ENCODE measurements at places on chromosomes 5 and 9.

- no peak overlapping the region for H3K4me3 ChIP-seq
- H3K27me3 ChIP-seq = no peaks in the 10 kb centered on the region
- no peaks in the 10 kb centered on the region for H3K4me1 ChIP-seq
- H3K27ac ChIP-seq = no peak overlapping the region
- no peak for DNase-seq
- H3K36me3 ChIP-seq = no peaks in the 10 kb centered on the region
Measured at GRCh38 chr5:58930520-58930919, 347.6 kb downstream of the RAB3C start.

DNA sequence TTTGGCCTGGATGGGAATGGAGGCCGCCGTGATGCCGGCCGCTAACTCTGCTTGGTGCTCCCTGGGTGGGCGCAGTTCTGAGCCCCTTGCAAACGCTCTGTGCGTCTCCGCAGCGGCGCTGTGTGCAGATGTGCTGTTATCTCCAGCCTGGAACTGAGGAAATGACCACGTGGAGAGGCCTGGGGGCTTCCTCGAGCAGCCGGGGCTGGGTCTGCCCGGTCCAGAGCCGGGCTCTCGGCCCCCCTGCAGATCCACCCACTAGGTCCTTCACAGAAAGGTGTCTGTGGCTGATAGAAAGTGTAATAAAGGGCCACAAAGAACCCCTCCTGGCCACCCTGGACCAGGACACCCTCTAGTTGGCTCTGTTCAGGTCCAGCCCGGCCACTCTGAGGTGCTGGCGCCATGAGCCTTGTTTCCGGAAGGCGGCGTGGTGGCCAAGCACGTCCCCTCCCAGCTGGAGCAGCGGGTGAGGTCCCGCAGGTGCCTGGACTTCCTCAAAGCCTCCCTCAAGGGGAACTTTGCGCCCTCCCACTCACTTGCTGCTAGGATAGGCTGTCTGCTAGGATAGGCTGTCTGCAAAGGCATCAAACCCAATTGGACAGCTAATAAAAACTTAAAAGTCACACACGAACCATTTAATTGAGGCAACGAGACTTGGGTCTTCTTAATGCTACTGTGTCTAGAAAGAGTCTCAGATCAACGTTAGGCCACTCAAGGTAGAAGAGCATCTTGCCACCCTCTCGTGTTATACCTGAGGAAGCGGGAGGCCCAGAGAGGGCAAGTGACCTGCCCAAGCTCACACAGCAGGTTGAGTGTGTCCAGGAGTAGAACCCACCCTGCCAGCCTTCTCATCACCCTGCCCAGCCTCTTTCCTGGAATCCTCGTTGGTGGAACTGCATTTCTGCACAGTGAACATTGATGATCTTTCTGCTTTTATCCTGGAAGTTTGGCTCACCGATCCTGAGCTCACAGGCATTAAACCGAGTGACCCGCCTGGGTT is 109.3 kb upstream of the FCN2 start:
- no peak for DNase-seq
- H3K27ac ChIP-seq = no peak overlapping the region
- H3K27me3 ChIP-seq = no peaks in the 10 kb centered on the region

GRCh38 chr9:133734590-133735414 is 3.4 kb downstream of the SARDH start:
- no peaks in the 10 kb centered on the region for H3K36me3 ChIP-seq
- no peaks in the 10 kb centered on the region for H3K4me1 ChIP-seq
- H3K4me3 ChIP-seq = no peak overlapping the region
- H3K27ac ChIP-seq = no peak overlapping the region
- peak; percentile 55 for DNase-seq

DNA sequence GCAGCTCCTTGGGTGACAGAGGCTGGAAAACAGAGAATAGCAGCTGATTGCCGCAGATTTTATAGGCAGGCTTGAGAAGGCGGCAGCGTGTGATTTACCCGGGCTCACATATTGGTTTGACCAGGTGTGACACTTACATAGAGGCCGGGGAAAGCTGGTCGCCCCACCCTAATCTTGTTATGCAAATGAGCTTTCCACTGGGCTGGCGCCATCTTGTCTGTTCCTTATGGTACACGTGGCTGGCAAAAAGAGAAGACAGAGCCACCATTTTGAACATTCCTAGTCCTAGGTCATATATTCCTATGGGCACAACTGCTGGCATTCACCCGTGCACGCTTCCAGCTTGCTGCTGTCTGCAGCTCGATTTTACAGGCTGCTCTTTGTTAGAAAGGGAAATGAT is 11.3 kb upstream of the SPZ1 start:
- no peaks in the 10 kb centered on the region for H3K4me1 ChIP-seq

GRCh38 chr9:33116860-33117259 is 40.4 kb upstream of the SMU1 start:
- no peak overlapping the region for H3K27ac ChIP-seq
- no peak overlapping the region for H3K4me3 ChIP-seq
- no peaks in the 10 kb centered on the region for H3K4me1 ChIP-seq

GRCh38 chr5:175387144-175387543 is 56.8 kb downstream of the DRD1 start:
- no peaks in the 10 kb centered on the region for H3K27me3 ChIP-seq
- no peaks in the 10 kb centered on the region for H3K36me3 ChIP-seq
- DNase-seq = no peak
- H3K4me1 ChIP-seq = no peaks in the 10 kb centered on the region
- no peak overlapping the region for H3K27ac ChIP-seq

DNA sequence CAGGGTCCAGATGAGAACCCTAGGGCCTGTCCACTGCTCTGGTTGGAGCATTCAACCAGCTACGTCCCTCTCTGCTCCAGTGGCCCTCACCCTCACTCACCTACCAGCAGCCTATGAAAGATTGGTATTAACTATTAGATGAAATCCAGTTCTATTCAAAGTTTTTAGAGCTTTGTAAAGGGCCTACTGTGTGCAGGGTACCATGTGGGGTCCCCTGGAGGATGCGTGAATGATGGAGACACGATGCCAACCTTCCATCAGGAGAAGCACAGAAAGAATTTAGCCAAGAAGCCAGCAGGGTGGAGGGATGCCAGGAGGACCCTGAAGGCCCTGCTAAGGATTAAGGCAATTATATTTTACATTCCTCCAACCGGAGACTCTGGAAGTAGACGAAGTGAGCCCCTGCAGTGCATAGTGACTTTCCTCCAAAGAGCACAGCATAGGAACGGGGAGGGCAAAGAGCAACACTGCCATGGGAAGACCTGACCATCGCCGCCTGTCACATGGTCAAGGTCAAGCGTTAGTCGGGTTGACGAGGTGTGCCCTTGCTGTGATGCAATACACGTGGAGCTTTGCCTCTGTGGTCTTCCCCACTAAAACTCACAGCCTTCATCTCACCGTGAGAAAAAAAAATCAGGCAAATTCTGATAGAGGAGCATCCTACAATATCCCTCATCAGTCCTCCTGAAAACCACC is 22.8 kb upstream of the ANKRD33B start:
- H3K4me1 ChIP-seq = no peaks in the 10 kb centered on the region
- no peaks in the 10 kb centered on the region for H3K27me3 ChIP-seq
- peak; percentile 14 for DNase-seq

DNA sequence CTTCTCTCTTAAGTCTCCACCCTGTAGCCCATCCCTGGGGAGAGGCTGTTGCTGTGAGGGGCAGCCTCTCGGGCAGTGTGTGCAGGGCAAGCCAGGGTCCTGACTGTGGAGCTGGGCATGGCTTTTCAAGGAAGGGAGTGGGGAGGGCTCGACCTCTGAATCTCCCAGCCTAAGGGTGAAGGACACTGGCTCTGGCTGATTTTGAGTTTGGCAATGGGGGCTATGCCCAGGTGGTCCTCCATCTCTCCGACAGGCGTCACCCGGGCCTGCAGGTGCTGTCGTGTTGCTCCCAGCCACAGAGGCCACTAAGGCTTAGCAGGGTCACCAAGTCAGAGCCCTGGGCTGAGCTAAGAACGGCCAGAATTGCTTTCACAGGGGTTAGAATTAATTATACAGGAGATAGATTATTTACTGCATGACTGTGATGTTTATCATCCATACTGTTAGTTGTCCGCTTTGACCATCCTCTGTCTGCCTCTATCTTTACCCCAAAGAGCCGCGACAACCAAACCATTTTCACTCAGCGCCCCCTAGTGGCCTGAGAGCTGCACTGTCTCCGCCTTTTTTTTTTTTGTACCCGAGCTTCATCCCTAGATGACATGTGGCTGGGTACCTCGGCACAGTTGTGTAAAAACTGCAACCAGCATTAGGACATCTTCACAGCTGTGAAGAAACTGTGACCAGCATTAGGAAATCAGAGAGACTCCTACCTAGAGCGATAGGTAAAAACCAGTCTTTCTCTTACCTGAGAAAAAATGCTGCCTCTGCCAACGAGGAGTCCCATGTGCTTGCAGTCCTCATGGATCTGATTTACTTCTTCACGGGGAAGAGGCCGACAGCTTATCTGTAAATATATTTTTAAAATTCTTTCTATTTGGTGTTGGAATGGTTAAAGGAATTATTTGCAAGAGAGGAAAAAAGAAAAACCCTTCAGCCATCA is 44.5 kb downstream of the AGXT2 start:
- H3K27me3 ChIP-seq = no peaks in the 10 kb centered on the region
- no peaks in the 10 kb centered on the region for H3K4me1 ChIP-seq
- H3K4me3 ChIP-seq = no peak overlapping the region
- no peaks in the 10 kb centered on the region for H3K36me3 ChIP-seq

- DNase-seq = peak; percentile 25
- H3K36me3 ChIP-seq = no peaks in the 10 kb centered on the region
Measured at GRCh38 chr9:123421186-123421585, 65.2 kb downstream of the CRB2 start.
